ENCODE measurements at places on chromosomes 6 and 20. TPM values are rescaled to one million over a fixed set of nuclear protein-coding genes. Genes with fewer than 3 reads are reported as not detected.

The ZNF311 gene
- total RNA-seq, result 2.9 TPM

The WFDC5 gene
- not detected for total RNA-seq

The BAK1 gene
- total RNA-seq, result 10.1 TPM

The OXT gene
- total RNA-seq, result not detected

The C6orf15 gene
- total RNA-seq, result not detected

The TMEM74B gene
- 7.1 TPM for total RNA-seq

The TEAD3 gene
- 11.1 TPM for total RNA-seq

The SOD2 gene
- 126 TPM for total RNA-seq

The SFTA2 gene
- total RNA-seq, result not detected

The ATP5F1E gene
- 9.1 TPM for total RNA-seq

The FANCE gene
- 9.3 TPM for total RNA-seq

The AURKA gene
- total RNA-seq, result 9.7 TPM

The NMBR gene
- 0.71 TPM for total RNA-seq

The PRKN gene
- 19.5 TPM for total RNA-seq

The HLA-DMB gene
- 4.9 TPM for total RNA-seq

The LAMA2 gene
- 72.8 TPM for total RNA-seq

The PGC gene
- not detected for total RNA-seq

The EEF1E1 gene
- 38.6 TPM for total RNA-seq

The ESF1 gene
- total RNA-seq, result 28.8 TPM

The TP53TG5 gene
- total RNA-seq, result not detected

All from camera-type eye (tissue), 1 donor.